ENCODE measurements at places on chromosomes 2 and 18. TPM values are rescaled to one million over a fixed set of nuclear protein-coding genes. Genes with fewer than 3 reads are reported as not detected.

- no peaks in the 10 kb centered on the region for H3K27me3 ChIP-seq
- H3K27ac ChIP-seq = no peak overlapping the region
- H3K4me3 ChIP-seq = no peak overlapping the region
- H3K36me3 ChIP-seq = no peaks in the 10 kb centered on the region
- no peak for DNase-seq
Measured at GRCh38 chr18:21194871-21195771, 46.9 kb upstream of the GREB1L start.

DNA sequence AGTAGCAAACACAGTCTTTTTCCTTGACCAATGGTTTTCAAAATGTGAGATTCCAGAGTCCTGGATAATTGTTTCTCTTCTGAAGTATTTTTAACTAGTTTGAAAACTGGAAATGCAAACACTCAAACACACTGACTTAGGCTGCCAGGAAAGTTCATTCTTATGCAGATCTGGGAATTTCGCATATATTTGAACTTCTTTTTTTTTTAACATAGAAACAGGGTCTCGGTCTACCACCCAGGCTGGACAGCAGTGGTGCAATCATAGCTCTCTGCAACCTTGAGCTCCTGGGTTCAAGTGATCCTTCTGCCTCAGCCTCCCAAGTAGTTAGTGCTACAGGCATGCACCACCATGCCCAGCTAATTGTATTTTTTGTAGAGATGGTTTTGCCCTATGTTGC is 79.6 kb downstream of the DYM start:
- no peaks in the 10 kb centered on the region for H3K4me1 ChIP-seq
- peaks cover 4% of the 10 kb centered on the region for H3K36me3 ChIP-seq
- H3K27me3 ChIP-seq = no peaks in the 10 kb centered on the region
- no peak overlapping the region for H3K27ac ChIP-seq
- no peak for DNase-seq

- H3K27me3 ChIP-seq = 0 out of 2 replicates have a peak, but pooled peaks cover 4% of the 10 kb centered on the region
- no peak overlapping the region for H3K27ac ChIP-seq
- no peak for DNase-seq
- H3K36me3 ChIP-seq = no peaks in the 10 kb centered on the region
- no peaks in the 10 kb centered on the region for H3K4me1 ChIP-seq
Measured at GRCh38 chr2:121868652-121869051, 113.2 kb downstream of the TSN start.

- DNase-seq = no peak
- no peak overlapping the region for H3K4me3 ChIP-seq
- peaks cover 32% of the 10 kb centered on the region for H3K4me1 ChIP-seq
Measured at GRCh38 chr2:120818441-120818920, 82.8 kb downstream of the GLI2 start.

The LCT gene
- total RNA-seq = not detected

DNA sequence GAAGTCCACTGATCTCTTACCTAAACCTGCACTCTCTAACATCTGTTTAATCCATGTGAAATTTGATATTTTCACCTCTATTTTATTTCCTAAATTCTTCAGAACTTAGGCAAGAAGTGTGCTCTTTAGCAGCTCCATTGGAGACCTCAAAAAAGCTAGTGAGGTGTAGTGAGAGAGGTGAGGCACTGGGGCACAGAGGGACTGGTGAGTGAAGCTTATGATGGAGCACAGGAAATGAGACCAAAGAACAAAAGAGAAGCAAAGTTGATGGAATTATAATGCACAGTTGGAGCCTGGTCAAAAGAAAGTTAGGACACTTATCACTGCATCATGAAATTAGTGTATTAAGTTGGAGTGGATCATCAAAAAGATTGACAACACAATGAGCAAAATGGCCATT is 1050.7 kb upstream of the NRXN1 start:
- H3K27ac ChIP-seq = no peak overlapping the region
- H3K36me3 ChIP-seq = no peaks in the 10 kb centered on the region
- H3K27me3 ChIP-seq = no peaks in the 10 kb centered on the region
- DNase-seq = no peak
- no peaks in the 10 kb centered on the region for H3K4me1 ChIP-seq
